ENCODE measurements at places on chromosomes 11 and 22.

GRCh38 chr22:35205961-35206360 is 51.3 kb upstream of the HMGXB4 start:
- no peak for DNase-seq

- DNase-seq: no peak
Observed at GRCh38 chr11:121965330-121965729, 150.7 kb downstream of the BLID start.

- DNase-seq: no peak
Observed at GRCh38 chr22:17281026-17281425, 61.8 kb upstream of the ADA2 start.

DNA sequence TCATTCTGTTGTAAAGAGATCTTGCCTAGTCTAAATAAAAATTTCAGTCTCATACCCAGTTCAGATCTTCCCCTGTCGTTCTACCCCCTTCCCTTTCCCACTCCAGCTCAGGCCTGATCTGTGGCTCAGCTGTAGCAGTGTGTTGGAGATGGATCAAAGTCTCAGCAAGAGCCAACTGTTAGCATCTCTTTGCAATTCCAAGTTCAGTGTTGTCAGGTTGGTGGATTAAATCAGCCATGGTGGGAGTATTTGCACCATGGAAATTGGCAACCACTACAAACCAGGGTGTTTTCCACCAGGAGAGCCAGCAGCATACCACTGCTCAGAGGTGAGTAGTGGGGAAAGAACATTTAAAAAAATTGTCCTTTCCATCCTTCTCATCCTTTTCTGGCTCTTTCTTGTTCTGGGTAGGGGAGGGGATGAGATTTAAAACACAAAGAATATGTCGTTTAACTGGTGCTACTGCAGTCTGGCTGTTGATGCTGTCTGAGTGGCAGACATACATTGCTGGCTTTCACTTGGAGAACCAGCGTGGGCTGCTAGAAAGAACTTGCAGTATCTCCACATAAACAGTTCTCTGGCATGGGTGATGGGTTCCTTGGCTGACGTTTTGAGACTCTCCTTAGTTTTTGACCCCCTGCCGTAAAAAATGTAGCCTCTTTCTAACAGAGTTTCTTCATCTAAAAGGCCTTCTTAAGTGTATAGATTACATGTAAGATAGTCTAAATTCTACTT is 514.1 kb downstream of the RAB38 start:
- DNase-seq: no peak

DNA sequence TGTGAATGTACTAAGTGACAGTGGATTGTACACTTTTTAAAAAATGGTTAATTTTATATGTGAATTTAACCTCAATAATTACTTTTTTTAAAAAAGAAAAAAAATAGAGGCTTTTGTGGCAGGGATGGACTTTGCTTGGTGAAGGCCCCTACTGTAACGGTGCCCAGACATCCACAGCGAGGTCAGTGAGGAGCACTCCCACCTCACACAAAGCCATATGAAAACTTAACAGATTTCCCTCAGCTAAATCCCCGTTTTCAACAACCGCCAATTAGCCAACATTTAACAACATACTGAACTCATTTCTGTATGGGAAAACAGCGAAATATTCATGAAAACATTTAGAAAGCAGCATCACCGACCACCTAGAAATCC is 642 bp upstream of the C11orf58 start:
- DNase-seq: no peak

GRCh38 chr11:22715971-22716370 is 49.6 kb downstream of the GAS2 start:
- no peak for DNase-seq

DNA sequence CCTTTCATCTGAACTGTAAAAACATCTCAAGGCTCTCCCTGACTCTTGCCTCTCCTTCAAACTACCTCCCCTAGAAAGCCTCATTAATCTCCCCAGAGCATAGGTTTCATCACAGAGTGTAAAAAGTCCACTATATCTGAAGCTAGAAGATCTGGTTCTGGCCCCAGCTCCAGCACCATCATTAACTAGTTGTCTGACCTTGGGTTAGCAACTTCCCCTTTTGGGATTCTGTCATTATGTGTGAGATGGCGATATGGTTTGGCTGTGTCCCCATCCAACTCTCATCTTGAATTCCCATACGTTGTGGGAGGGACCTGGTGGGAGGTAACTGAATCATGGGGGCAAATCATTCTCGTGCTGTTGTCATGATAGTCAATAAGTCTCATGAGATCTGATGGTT is 97.3 kb downstream of the KCNC1 start:
- DNase-seq: no peak

- DNase-seq: no peak
Observed at GRCh38 chr22:48755059-48755949, 1072.4 kb downstream of the BRD1 start.

DNA sequence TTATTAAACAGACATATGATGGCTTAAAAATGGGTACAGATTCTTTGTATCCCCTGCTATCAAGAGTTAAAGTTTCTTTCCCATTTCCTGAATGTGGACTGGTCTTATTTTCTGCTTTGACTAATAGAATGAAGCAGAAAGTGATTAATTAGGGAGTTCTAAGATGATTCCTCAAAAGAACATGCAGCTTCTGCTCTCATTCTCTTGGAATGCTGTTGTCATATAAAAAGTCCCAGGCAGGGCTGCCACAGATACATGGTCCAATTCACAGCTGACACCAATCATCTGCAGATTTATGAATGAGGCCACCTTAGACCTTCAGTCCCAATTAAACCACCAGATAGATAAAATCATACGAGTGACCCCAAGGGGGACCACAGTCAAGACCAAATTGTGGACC is 844.5 kb upstream of the RAG2 start:
- DNase-seq: no peak

GRCh38 chr11:7642747-7643146 is 30.6 kb downstream of the CYB5R2 start:
- DNase-seq: no peak

- DNase-seq: no peak
Observed at GRCh38 chr11:111761036-111761435, 5.2 kb downstream of the PPP2R1B start.

DNA sequence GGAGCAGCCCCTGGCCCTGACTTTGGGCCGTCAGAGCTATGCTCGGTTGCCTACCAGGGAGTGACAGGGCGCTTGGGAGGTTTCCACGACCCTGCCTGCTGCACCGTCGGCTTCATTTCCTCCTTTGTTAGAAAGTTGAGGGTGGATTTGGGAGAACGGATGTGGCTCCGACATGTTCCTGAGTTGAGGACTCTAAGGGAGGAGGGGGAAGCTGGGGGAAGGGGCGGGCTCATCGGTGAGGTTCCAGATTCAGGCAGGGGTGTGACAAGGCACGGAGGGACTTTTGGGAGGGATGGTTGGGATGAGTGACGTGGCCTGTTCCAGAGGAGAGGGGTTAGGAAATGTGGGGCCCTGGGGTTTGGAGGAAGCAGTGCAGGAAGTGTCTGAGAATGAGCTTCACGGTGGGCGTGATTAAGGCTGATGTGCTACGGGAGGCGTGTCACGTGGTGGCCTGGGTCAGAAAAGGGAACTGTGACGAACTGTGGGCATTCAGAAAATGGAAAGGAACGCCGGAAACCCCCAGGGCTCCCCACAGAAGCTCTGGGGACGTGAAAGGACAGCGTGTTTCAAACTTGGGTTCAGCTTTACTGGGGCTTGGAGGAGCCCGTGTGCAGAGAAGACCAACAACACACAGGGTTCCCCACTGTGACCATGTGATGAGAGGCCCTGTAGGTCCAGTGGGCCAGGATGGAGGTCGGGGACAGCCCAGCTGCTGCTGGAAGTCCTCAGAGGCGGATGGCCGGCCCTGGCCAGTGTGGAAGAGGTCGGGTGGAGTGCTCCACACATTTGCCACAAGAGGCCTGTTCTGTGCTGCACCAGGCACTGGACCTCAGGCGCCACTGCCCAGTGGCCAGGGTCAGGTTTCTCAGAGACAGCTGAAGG is 2.8 kb downstream of the PARVB start:
- peak; percentile 43 for DNase-seq

DNA sequence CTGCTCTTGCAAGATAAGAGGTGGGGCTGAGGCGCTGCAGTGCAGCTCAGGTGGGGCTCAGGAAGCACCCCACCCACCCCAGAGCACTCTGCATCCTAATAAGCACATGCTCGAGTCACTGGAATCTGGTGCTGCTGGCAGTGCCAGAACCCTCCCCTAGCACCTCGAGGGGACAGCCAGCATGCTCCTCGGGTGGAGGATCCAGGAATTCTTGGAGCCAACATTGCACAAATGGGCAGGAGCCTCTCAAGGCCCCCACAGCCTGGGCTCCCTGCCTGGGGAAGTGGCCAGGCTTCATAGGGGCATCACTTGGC is 27.5 kb upstream of the CABP7 start:
- no peak for DNase-seq

- DNase-seq: no peak
Observed at GRCh38 chr11:126006068-126006467, 56.6 kb downstream of the CDON start.

- no peak for DNase-seq
Observed at GRCh38 chr11:98766903-98767302, 253.8 kb upstream of the CNTN5 start.

GRCh38 chr11:125175896-125176575 is 11.5 kb downstream of the PKNOX2 start:
- DNase-seq: no peak

DNA sequence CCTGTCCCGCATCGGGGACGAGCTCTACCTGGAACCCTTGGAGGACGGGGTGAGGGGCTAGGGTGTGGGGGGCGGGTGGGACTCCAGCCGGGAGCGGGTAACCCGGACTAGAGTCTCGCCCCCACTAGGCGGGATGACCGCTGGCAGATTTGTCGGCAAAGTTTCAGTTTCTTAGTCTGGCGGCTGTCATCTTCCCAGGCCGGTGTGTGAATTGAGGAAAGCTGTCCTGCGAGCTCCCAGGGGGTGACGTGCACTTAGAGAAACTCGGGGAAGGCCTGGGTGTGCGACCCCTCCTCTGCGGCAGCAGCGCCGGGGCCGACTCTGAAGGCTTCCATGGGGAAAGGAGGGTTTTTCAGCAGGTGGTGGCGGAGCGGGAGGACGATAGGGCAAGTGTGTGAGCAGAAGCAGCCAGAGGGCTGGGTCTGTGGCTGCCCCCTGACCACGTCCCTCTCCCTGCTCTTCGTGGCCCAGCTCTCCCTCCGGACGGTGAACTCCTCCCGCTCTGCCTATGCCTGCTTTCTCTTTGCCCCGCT is 463 bp downstream of the RAD9A start:
- DNase-seq: no peak

DNA sequence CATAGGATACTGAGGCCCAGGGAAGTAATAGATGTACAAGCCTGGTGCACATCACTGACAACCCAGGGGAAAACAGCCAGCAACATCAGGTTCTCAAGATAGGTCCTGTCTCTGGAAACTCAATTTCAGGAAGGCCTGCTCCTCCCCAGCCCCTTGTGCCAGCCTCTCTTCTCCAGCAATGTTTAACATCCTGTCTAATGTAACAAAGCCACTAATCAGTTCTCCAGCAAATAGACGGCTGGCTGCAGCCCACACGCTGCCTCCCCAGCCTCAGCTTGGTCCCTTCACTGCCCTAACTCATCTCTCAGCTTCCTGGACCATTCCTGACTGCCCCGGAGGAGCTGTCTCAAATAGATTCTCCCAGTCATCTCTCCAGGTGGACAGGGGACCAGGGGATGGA is 37.8 kb downstream of the RPL27A start:
- no peak for DNase-seq

- no peak for DNase-seq
Observed at GRCh38 chr11:31725176-31725575, 85.9 kb downstream of the PAX6 start.

DNA sequence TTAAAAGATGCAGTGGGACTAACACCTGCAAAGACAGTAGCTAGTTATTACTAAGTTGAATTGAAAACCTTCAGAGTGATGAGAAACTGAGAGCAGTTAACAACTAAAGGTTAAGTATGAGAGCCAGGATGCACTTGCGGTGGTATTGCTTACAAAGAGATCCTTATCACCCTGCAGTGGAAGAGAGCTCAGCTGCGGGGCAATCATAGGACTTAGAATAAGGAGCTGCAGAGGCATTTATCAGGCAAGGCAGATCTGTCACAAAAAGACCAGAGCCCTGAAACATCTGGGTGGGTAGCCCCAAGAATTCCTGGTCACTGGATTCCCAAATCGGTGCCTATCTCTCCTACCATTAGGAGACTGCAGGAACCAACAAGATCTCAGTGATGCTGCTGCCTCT is 34.3 kb upstream of the CFAP300 start:
- DNase-seq: no peak

GRCh38 chr11:112871909-112872500 is 89.2 kb upstream of the NCAM1 start:
- no peak for DNase-seq

GRCh38 chr22:36439481-36440271 is 41.8 kb downstream of the TXN2 start:
- no peak for DNase-seq

DNA sequence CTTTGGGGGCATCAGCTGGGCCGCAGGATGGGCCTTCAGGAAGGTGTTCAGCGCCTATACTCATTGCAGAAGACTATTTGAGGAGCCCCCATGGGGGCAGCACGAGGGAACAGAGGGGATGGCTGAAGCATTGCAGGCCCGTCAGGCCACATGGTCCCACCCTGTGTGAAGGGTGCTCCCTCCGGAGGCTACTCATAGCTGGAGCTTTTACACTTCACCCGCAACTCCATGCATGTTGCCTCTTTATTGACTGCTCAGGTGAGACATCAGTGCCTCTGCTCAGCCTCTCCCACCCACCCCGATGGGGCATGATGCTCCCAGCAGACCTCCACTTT is 1500.9 kb downstream of the TBC1D22A start:
- no peak for DNase-seq

GRCh38 chr11:68657021-68657780 is 27.1 kb upstream of the GAL start:
- no peak for DNase-seq

DNA sequence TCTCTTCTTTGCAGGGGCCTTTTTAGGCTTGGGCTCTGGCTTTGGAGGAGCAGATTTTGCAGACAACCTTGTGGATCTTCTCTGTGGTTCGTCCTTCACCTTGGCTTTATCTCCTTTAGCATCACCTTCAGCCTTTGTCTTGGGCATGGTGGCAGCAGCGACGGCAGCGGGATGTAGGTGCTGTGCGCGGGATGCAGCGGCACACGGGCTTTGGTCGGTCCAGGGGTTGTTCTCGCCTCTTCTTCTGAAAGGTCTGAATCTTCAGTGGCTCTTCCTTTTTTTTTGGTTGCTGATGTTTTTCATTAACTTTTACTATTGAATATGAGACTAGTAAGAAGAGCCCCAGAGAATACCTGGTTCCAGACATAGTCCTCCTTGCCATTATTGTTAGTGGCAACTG is 10.0 kb downstream of the MEI1 start:
- no peak for DNase-seq

GRCh38 chr22:39312410-39312809 is 7.0 kb downstream of the RPL3 start:
- no peak for DNase-seq

DNA sequence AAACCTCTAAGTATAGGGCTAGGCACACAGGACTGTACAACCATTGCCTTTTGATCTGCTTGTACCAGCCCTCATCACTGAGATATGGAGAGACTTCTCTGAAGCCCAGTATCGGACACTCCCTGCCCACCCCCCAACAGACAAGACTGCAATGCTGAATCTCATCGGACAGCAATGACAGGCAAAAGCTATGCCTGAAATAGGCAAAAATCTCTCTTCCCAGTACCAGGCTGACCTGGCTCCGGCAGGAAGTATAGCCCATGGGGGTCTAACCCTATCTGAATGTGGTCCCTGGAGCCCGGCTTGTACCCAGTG is 6.5 kb downstream of the RHOG start:
- no peak for DNase-seq

GRCh38 chr22:24138649-24139420 is 42.5 kb upstream of the SUSD2 start:
- no peak for DNase-seq
